Foreskin keratinocyte (primary cell): ENCODE measurements at places on chromosomes 16 and 17. TPM values are rescaled to one million over a fixed set of nuclear protein-coding genes. Genes with fewer than 3 reads are reported as not detected.

The MYH13 gene
- total RNA-seq: not detected in 2 replicates

- DNase-seq: no peak
These were observed at the start of gene CACNB1 for GRCh38 chr17:39197380-39198185. Gene CACNB1 (minus strand): TSS chr17:39197669. CDS start chr17:39197495, 174 bp downstream.

The DPEP2NB gene
- not detected in 2 replicates for total RNA-seq

- DNase-seq: no peak
These were observed 15.0 kb upstream of the C17orf58 start for GRCh38 chr17:68011199-68011665.

- DNase-seq: peak; percentile 73
These were observed 2.5 kb upstream of the CDYL2 start for GRCh38 chr16:80806927-80807340.

DNA sequence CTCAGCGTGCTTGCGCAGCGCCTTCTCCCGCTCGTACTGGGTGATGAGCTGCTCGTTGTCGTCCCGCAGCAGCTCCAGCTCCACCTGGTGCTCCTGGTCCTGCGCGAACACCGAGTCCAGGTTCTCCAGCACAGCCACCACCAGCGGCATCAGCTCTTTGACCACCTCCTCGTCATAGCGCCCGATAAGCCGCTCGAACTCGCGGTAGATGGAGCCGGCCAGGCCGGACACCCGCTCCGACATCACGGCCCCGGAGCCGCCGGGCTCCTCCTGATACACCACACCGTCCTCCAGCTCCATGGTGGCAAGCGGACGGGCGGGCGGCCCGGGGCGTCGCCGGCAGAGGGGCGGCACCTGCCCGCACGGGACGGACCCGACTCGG, 320 bp downstream of the SPAG9 start:
- DNase-seq: peak; percentile 38
